ENCODE measurements at places on chromosomes 7 and 10.

DNA sequence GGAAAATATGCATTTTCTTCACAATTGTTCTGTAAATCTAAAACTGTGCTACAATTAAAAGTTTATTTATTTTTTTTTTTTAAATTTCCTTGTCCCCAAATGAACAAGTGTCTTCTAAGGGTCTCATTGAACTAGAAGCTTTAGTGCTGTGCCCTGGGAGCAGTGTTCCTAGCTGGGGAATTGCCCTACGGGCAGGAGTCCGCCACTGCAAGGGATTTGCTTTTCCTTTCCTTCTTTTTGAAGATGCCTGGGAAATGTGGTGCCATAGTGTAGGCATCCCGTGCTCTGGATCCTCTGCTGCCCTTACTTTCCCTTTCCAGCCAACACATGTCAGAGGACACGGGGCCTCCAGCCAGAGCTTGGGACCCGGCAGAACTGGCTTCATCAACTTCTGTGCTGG, 177.1 kb upstream of the CTBP2 start:
- DNase-seq: no peak

GRCh38 chr10:25661632-25662031, 272.4 kb upstream of the MYO3A start:
- DNase-seq: no peak

GRCh38 chr7:104931181-104931781, 82.7 kb upstream of the KMT2E start:
- DNase-seq: no peak

DNA sequence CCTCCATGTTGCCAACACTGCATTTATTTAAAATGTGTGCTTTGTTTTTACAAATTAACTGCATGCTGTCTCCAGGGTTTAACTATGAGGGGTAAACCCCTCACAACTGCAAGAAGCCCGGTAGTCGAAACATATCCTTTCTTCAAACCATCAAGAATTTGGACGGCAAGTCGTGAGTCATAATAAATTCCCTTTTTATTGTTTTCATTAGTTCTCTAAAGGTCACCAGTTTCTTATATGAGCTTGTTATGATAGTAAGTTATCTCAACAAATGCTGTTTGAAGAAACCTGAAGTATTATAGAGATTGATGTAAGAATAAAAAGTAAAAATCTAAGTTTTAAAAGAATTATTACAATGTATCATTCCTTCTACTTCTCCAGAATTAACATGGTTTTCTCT, 12.2 kb upstream of the FIGNL1 start:
- DNase-seq: no peak

DNA sequence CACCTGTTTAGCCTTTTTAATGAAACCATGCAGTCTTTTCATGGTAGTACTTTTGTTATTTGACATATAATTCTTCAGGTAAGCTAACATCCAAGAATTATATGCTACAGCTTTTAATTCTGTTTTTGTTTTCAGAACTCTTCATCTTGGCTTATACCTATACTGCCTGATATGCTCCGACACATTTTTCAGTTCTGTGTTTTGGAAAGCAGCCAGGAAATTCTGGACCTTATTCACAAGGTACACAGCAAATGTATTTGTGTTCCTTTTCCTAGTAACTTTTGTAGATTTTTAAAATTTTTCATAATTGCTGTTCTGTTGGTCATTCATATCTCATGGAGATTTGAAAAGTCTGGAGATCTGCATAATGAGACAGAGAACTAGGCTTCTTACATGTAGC, 56.7 kb downstream of the BTAF1 start:
- no peak for DNase-seq

- DNase-seq: no peak
These were observed 54.3 kb upstream of the KDM7A start for GRCh38 chr7:140230861-140231770.

- no peak for DNase-seq
These were observed 164.7 kb downstream of the TCERG1L start for GRCh38 chr10:131146790-131147189.

DNA sequence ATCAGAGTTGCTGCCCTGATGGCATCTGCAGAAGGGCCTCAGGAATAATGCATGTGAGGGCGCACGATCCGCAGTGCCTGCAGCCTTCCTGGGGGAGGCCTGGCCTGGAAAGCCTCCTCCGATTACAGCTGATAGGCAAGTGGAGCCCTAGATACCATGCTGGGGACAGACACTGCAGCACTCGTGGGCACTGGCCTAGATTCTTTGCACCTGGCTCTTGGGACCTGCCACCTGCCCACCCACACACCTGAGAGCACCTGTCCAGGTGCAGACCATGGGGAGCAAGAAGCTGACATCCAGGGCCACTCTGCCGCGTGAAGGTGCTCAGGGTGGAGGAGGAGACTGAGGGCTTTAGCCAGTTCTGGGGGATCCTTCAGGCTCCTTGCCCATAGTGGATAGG, 14.8 kb downstream of the YKT6 start:
- no peak for DNase-seq

DNA sequence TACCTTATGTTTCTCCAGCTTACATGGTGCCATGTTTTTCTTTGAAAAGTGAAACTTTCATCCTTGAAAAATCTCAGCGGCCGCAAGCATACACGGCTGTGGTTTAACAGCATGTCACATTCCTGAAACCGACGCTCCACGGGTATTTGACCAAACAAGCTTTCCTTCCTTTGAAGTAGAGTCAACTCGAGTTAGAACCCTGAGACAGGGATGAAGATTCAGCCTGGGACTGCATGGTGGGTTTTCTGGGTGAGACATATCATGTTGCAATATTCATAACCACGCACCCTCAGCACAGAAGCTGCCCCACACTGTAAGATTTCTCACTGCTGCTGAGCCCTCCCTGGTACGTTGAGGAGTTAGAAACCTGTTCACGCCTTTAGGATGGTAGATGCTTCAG, 8.1 kb downstream of the CYP26A1 start:
- DNase-seq: no peak

DNA sequence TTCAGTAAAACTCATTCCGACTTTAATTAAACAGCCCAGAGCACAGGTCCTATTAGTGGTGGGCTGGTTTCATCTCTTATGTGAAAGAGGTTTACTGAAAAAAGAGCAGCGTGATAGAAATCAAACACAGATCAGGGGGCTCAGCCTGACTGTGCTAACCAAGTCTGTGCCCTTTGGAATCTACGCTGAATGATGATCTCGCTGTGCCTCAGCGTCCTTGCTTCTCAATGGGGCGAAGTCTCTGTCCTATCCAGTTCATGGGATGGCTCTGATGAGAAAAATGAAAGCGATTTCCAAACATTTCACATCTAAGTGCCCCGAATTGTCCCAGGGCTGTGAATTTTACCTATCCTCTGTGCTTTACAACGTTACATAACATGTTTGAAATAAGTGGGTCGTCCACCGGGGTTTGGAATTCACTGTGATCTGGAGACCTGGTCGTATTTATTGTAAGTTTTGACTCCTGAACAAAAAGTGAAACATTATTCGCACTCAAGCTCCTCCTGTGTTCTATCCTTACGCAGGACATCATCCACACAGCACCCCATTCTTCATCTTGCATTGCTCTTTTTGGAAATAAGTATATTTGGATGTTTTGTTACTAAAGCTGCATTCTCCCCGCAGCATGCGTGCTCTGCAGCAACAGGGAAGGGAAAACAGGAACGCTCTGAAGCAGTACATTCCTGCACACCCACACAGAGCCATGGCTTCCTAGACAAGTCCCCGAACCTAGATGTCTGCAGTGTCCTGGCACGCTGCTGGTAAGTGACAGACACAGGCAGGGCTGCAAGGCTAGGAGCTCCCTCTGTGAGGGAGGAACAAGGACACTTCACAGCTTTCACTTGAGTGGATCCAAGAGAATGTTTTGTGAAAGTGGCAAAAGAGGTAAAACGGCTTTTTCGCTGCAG, 83.5 kb downstream of the SLC37A3 start:
- DNase-seq: no peak
